ENCODE measurements at places on chromosomes 7 and 10. TPM values are rescaled to one million over a fixed set of nuclear protein-coding genes. Genes with fewer than 3 reads are reported as not detected.

DNA sequence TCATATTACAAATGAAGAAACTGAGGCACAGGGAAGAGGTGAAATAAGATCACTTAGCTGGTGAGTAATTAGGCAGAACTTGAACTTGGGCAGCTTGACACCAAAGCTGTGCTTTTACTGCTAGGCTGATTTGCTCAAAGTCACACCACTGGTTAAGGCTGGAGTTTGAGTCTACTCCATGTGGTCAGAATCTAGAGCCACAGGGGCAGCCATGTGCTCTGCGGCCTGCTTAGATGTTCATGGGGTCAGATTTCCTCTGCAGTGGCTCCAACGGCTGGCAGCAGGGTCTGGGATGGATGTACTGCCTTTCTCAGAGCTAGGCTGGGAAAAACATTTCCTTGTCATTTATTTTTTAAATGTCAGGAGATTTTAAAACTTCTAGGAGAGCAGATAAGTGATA, 417.5 kb downstream of the KCNMA1 start:
- no peak for DNase-seq

Gene SLIT1
- 0.17 TPM for total RNA-seq

- DNase-seq, result no peak
These were observed 26.6 kb upstream of the LEP start for GRCh38 chr7:128214463-128214862.

Gene CPA2
- total RNA-seq, result under 0.01 TPM

GRCh38 chr7:11517853-11518252, 314.1 kb downstream of the THSD7A start:
- DNase-seq, result no peak

GRCh38 chr7:897086-897485, 20.7 kb downstream of the GET4 start:
- DNase-seq, result no peak

DNA sequence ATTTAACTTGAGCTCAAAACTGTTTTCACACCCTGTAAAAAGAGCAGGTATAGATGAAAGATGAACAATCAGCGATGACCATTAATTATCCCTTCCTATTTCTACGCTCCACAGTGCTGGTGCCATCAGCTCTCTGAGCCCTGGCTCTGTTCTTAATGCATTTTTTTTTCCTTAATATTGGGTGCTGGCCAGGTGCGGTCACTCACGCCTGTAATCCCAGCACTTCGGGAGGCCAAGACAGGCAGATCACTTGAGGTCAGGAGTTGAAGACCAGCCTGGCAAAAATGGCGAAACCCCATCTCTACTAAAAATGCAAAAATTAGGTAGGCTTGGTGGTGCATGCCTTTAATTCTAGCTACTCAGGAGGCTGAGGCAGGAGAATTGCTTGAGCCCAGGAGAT, 4.2 kb downstream of the STEAP4 start:
- no peak for DNase-seq
